ENCODE measurements at places on chromosomes 4 and X. TPM values are rescaled to one million over a fixed set of nuclear protein-coding genes. Genes with fewer than 3 reads are reported as not detected.

Gene CXorf49
- total RNA-seq, result not detected

Gene ADAM29
- total RNA-seq, result not detected

Gene HSFX3
- total RNA-seq, result not detected

Gene MAGEB2
- not detected for total RNA-seq

Gene F11
- not detected for total RNA-seq

Gene ZCCHC12
- 3.1 TPM for total RNA-seq

Gene HPGD
- 3.0 TPM for total RNA-seq

Gene GABRG1
- not detected for total RNA-seq

Gene NDST3
- not detected for total RNA-seq

- peak; percentile 3 for DNase-seq
Observed at GRCh38 chr4:8746523-8747466, 124.8 kb downstream of the HMX1 start.

- DNase-seq, result no peak
Observed at GRCh38 chrX:47360423-47361179, 9.8 kb upstream of the ZNF157 start.

- DNase-seq, result no peak
Observed at GRCh38 chr4:141331534-141332358, 111.1 kb downstream of the ZNF330 start.

- peak; percentile 58 for DNase-seq
Observed at GRCh38 chr4:169619518-169619957, 840 bp upstream of the CLCN3 start.

GRCh38 chrX:153857348-153857903 lies 27.1 kb upstream of the PDZD4 start:
- no peak for DNase-seq

GRCh38 chrX:56798339-56798711 lies 69.3 kb downstream of the NBDY start:
- DNase-seq, result no peak

- no peak for DNase-seq
Observed at GRCh38 chr4:76293772-76294171, 12.8 kb upstream of the STBD1 start.

DNA sequence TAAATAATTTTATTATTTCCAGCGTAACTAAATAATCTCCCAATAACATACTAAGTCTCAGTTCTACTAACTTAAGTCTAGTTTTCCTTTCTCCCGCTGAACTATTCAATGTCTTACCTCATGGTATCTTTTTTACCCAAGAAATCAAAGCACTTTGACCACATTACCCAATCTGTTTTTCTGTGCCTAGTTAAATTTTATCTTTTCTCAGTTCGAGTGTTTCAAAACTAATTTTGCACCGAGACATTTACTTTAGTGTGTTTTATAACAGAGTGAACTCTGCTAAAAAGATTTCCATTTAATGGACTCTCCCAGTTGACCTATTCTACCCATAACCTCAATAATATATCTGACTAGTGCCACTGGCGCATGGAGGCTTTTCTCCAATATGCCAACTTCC lies 67.6 kb upstream of the IRF2 start:
- DNase-seq, result no peak

- DNase-seq, result no peak
Observed at GRCh38 chr4:107192601-107193000, 156.5 kb upstream of the DKK2 start.

GRCh38 chr4:186451982-186452381 lies 103.4 kb downstream of the MTNR1A start:
- DNase-seq, result no peak

- DNase-seq, result no peak
Observed at GRCh38 chr4:83124111-83124780, 9.7 kb upstream of the PLAC8 start.

DNA sequence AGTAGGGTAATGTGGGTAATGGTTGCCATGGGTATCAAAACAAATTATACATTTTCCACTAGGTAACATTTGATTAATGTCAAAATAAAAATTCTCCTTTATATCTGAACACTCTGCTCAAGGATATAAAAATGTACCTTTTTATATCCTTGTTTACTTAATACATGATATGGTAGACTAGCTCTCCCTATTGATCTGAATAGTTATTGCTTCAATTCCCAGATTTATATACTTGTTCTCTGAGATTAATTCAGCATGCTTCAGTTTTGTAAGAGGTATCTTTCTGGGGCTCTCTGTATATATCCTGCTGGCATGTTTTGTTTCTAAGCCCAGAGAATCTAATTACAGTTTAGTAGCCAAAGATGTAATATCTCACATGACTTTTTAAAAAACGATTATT lies 169.7 kb downstream of the NPNT start:
- DNase-seq, result no peak

DNA sequence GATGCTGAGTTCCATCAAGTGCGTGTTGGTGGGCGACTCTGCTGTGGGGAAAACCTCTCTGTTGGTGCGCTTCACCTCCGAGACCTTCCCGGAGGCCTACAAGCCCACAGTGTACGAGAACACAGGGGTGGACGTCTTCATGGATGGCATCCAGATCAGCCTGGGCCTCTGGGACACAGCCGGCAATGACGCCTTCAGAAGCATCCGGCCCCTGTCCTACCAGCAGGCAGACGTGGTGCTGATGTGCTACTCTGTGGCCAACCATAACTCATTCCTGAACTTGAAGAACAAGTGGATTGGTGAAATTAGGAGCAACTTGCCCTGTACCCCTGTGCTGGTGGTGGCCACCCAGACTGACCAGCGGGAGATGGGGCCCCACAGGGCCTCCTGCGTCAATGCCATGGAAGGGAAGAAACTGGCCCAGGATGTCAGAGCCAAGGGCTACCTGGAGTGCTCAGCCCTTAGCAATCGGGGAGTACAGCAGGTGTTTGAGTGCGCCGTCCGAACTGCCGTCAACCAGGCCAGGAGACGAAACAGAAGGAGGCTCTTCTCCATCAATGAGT lies 46.6 kb downstream of the RHOH start:
- no peak for DNase-seq

DNA sequence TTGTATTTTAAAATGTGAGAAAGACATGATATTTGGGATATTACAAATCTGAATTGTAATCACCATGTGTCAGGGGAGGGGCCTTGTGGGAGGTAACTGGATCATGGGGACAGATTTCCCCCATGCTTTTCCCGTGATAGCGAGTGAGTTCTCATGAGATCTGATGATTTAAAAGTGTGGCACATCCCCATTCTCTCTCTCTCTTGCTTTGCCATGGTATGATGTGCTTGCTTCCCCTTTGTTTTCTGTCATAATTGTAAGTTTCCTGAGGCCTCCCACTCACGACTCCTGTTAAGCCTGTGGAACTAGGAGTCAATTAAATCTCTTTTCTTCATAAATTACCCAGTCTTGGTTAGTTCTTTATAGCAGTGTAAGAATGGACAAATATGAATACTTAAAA lies 39.0 kb downstream of the CCDC158 start:
- no peak for DNase-seq

GRCh38 chr4:80189956-80190677 lies 7.2 kb upstream of the PRDM8 start:
- DNase-seq, result no peak

GRCh38 chr4:159455675-159456237 lies 352.9 kb downstream of the RAPGEF2 start:
- DNase-seq, result no peak

All from activated CD4-positive, alpha-beta memory T cell treated with anti-CD3 and anti-CD28 coated beads for 36 hours (primary cell).